ENCODE measurements at places on chromosomes 1 and 21.

GRCh38 chr1:44296086-44296485 lies 59.0 kb downstream of the ERI3 start:
- no peak for DNase-seq

DNA sequence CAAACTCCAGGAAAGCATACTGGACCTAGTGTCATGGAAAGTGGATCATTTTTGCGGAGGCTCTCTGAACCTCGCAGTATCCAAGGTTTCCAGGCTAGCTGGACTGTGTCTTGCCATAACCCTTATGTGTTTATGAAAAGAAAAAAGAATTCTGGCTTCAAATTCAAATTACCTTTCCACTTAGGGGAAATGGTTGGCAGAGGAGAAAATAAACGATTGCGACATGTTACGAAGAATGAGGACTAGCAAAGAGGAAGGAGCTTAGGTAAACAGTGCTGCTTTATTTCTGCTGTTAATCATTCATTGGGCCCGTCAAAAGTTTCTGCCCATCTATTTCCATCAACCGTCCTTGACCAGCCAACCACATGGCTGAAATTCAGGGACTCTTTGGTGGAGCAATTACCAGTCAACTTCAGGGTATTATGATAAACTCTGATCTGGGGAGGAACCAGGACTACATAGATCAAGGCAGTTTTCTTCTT lies at the start of gene C4BPA:
Gene C4BPA (plus strand): TSS at position 342 of the 482 bp plus-strand sequence. CDS start 8,793 bp downstream, outside the sequence.
- DNase-seq, result no peak

DNA sequence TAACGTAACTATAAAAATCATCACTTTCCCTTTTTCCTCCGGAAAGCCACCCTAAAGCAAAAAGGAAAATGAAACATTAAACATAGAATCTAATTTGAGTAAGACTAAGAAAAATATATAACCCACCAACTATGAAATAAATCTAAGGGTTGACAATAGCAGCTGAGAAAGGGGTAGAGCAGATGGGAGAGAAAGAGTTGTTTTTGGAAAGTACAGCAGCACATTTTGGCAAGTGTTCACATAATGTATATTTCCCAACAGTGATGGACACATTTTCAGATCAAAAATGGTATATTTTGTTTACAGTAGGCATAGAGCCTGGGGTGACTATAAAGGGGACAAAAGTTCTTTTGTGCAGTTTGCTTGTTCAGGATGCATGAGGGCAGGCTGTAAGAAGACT lies 1287.4 kb upstream of the B3GALT2 start:
- DNase-seq, result no peak

- DNase-seq, result no peak
Observed at GRCh38 chr1:41400225-41400624, 39.0 kb downstream of the FOXO6 start.

DNA sequence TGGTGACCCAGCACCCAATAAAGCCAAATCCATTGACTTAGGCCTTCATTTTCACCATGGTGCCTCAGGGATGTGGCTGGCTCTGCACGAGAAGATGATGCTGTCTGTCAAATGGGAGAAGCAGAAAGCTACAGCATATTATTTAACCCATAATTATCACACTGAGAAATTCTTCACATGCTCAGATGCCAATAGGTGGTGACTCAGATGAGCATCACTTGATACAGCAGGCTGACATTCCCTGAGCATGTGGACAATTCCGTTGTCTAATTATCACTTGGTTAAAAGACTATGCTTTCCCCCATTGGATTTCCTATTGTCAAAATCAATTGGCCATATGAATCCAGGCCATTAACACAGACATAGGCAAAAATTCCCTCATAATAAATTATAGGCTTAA lies 44.0 kb upstream of the HSD3B1 start:
- DNase-seq, result no peak

DNA sequence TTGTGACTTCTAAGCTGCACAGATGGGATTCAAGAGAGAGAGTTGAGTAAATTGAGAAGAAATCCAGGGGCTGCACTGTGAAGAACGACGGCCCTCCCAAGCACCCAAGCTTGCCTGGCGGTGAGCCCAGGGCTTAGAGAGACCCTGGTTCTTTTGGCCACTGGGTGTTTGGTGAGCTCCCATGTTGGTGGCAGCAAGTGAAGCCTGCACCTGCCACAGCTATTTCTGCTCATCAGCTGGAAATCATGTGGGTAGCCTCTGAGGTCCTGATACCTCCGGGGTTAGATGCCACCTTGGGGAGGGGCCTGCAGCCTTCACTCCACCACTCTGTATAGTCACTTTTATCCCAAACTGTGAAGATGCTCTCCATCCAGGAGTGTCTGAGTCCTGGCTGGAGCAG lies 6.2 kb upstream of the BTG2 start:
- DNase-seq, result no peak

DNA sequence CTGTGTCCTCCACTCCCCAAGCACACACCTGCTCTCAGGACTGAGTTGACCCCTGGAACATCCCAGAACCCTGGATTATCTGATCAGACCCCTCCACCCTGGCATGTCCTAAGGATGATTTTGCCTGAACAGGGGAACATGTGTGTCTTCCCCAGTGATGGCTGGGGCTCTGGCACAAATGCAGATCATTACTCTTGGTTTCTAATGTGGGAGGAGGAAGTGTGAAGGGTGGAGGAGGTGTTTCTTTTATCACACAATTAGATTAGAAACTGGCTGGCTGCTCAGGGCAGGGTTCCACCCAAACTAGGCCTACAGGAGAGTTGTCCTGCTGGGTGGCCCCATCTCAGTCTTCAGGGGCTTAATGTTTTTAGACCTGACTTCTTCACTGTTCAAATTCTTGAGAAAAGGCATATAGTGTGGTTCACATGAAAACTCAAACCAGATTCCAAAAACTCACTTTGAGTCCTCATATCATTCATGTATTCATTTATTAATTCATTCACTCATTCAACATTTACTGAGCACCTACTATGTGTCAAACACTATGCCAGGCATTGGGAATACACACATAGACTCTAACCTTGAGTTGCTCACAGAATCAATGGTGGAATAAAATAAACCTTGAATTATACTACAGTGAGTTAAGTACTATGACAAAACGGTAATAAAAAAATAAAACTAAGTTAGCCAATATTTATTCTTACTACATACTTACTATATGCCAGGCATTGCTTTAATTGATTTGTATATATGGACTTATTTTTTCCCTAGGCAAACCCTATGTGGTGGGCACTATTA lies 221.8 kb upstream of the JUN start:
- DNase-seq, result no peak

DNA sequence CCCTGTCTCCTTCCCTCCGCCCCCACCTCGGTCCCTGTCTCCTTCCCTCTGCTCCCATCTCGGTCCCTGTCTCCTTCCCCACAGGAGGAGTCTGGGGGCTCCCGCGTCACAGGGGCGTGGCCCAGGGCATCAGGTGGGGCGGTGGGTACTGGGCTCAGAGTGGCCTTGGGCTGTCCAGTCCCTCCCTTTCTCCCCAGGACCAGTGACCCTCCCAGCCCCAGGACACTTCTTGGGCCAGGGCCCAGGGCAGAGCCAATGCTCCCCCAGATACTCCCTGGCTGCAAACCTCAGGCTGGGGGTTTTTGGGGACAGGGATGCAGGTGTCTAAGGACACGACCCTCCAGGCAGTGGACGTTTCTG lies 6.8 kb upstream of the RNF223 start:
- no peak for DNase-seq

DNA sequence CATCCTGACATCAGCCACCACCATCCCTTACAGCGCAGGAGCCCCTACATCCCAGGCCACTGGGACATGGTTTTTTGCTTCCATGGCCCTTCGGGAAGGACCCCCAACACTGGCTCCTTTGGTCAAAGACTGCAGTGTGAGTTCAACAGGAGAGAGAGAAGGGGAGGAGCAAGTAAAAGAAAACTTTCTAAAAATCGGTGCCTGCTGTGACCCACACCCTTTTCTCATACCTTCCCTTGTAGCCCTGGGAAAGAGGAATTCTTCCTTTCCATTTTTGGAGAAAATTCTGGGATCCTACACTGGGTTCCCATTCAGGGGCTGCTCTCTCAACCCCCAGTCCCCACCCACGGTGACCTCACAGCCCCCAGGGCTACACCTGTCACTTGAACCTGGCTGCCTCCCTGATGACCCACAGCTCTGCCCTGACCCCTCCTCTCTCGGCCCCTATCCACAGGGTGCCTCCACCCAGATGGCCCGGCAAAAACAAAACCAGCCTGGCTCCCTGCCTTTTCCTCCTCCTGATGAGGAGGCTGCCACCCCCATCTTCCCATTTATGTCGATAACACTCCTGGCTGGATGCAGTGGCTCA lies 7.6 kb downstream of the PADI4 start:
- no peak for DNase-seq

DNA sequence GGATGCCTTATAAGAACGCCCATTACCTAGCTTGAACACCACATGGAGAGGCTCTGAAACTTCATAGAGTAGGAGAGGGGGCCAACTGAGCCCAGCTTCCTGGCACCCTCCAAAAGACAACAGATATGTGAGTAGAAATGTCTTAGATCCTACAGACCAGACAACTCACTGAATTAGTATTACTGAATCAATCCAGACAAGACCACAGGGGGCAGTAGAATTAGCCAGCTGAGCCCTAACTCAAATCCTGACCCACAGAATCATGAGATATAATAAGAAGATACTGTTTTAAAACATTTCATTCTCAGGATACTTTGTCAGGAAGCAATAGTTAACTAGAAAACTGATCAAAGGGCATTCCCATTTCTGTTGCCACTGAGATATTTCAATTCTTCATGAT lies 45.8 kb upstream of the C1orf21 start:
- DNase-seq, result peak; percentile 5

- DNase-seq, result no peak
Observed at GRCh38 chr1:5140136-5140535, 485.7 kb downstream of the AJAP1 start.

- DNase-seq, result no peak
Observed at GRCh38 chr1:19381261-19381660, 69.1 kb downstream of the SLC66A1 start.

- peak; percentile 38 for DNase-seq
Observed at GRCh38 chr1:204410688-204411450, 748 bp downstream of the PPP1R15B start.

DNA sequence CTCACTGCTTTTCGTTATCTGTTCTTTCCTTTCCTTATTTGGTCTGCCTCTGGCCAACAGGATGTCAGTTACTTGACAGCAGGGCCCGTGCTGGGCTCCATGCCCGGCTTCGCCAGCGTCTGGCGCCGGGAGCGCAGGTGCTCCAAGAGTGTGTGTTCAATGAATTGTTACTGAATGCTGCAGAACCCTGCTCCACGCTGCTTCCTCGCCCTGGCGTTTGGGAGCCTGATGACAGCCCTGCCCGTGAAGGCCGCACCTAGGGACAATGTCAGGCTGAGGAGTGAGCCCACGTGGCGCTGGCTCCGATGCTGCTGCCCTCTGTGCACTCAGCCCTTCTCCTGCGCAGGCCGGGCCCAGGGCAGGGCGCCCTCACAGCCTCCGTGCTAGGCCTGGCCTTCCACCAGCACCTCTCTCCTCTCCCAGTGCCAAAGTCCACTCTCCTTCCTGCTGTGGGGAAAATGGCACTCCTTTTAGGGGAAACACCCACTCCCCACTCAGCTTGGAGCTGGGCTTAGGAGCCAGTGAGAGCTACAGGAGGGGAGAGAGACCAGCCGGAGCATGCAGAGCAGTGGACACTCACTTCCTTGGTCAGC lies 51.4 kb downstream of the ACBD3 start:
- DNase-seq, result no peak

DNA sequence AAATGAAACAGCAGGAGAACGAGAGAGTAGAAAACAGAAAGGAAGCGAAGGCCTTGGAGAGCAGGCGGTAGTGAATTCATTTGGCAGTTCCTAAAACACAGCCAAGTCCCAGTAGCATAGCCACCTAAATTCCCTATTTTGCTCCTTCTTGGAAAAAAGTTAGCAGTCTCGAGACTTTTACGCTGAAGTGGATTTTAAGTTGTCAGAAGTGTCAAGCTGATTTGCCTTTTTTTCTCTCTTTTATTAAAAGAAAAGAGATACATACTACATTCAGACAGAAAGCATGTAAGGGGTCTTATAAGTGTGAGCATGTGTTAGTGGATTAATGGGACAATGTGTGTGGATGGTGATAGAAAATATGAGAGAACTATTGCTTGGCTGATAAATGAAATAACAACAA lies 19.2 kb downstream of the NFIA start:
- no peak for DNase-seq

DNA sequence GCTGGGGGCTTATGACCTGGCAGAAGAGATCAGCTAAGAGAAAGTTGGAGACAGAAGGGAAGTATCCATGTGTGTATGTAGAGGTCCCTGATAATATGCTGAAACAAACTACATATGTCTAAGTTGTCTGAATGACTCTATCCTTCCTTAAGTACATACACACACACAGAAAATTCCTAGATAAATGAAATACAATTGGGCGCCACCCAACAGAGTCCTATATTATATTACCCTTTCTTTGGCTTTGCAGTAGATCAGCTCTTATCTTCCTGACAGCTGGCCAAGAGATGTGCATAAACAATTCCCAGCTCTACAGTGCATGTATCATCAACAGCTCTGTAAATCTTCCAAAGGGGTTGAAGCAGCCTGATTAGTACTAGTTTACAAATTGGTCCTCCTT lies 40.1 kb downstream of the SORT1 start:
- DNase-seq, result no peak

DNA sequence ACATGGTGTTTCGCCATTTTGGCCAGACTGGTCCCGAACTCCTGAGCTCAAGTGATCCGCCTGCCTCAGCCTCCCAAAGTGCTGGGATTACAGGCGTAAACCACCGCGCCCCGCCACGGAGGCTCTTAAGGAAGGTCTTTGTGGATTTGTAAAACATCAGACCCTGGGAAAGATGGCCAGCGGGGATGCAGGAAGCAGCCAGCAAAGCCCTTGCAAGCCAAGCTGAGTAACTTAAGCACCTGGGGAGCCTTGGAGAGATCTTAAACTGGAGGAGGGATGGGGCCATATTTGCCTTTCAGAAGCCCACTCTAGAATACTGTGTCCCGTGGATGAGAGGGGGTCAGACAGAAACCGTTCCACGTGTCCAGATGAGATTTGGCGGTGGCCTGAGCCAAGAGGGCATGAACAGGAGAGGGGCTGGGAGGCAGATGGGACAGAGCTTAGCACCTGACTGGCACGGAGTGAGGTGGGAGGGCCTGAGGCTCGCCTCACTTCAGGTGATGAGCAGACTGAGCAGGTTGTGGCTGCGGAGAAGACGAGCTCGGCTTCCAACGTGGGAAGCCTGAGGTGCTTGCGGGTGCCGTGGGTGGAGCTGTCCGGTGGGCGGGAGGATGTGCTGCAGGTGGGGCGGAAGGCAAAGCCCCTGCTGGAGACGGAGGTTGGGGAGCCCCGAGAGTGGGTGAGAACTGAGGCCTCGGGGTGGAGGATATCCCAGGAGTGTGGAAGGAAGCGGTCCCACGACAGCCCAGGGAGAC lies 11.7 kb downstream of the C1orf216 start:
- DNase-seq, result no peak

- no peak for DNase-seq
Observed at GRCh38 chr21:33396436-33396835, 6.8 kb upstream of the IFNGR2 start.

GRCh38 chr1:62325081-62325480 lies 5.8 kb upstream of the KANK4 start:
- peak; percentile 55 for DNase-seq

- DNase-seq, result peak; percentile 91
Observed at GRCh38 chr1:55827350-55827749, 612.2 kb upstream of the USP24 start.

- peak; percentile 78 for DNase-seq
Observed at GRCh38 chr1:173330149-173330951, 123.2 kb upstream of the TNFSF4 start.
